Trophoblast cell (in vitro differentiated cells and primary cell): ENCODE measurements at places on chromosomes 13 and 19.

- H3K27ac ChIP-seq = no peak overlapping the region
- H3K36me3 ChIP-seq = no peaks in the 10 kb centered on the region
- DNase-seq = no peak
- no peak overlapping the region for H3K4me3 ChIP-seq
- H3K27me3 ChIP-seq = no peaks in the 10 kb centered on the region
Measured at GRCh38 chr13:93316841-93317240, 90.2 kb downstream of the GPC6 start.

DNA sequence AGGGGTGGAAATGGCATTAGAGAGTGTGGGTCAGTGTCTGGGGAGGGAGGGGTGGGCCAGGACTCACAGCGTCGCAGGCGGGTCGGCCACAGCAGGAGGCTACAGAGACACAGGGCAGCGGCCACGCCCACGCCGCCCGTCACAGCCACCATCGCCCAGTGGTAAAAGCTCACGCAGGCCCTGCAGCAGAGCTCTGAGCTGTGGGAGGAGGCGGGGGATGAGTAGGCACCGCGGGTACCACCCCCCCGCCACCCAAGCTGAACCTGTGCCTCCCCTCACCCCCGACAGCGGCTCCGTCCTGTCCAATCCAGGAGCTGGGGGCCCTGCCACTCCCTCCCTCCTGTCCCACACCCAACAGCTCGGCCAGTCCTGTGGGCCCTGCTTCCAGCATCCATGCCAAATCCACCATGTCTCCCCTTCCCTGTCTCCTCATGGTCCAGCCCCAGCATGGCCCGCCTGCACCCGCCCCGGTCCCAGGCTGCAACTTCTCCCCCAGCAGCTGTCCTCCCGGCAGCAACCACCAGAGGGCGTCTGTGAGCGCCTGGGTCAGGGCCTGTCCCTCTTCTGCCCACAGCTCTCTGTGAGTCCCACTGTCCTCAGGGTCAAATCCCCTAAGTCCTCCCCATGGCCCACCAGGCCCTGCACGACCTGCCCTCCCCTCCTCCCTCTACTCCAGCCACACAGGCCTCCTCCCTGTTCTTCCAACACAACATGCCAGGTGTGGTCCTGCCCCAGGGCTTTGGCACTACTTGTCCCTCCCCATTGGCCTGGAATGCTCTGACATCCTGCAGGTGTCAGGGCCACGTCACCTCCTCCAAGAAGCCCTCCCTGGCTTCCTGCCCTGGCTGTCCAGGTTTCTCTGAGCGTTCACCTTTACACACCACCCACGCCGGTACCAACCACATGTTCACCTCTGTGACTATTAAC is 6.0 kb downstream of the TEKTIP1 start:
- H3K27me3 ChIP-seq = no peaks in the 10 kb centered on the region
- peak; percentile 75 for DNase-seq
- H3K4me3 ChIP-seq = no peak overlapping the region
- no peaks in the 10 kb centered on the region for H3K4me1 ChIP-seq
- peaks cover 71% of the 10 kb centered on the region for H3K36me3 ChIP-seq
- no peak overlapping the region for H3K27ac ChIP-seq

DNA sequence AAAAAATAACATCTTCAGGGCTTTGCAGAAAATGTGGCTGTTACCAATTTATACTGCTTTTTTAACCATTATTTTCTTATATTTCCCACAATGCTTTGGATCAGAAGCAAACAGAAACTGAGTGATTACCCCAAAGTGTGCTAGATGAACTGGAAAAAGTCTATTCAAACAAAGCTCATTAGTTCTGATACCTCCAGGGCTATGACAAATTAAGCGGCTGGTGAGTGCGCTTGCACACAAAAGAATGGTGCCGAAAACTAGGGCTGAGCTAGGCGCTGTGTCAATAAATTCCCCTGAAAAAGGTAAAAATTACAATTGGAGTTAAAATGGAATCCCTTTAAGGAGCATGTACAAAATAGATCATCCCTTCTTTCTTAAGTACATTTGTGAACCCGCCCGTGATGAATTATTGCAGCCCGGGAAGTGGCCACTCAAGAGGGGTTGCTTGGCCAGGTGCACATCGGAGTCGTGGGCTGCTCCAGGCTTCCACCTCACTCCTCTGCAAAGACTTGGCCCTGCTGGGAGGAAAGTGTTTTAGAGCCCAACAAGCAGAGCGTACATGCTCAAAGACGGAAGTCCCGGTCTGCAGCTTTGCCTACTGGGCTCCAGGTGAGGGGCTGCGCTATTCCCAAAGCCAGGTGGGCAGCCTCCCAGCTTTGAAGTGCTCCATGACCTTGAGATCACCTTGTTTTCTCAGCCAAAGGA is 164.0 kb upstream of the ZNF507 start:
- no peaks in the 10 kb centered on the region for H3K27me3 ChIP-seq
- no peak for DNase-seq
- no peaks in the 10 kb centered on the region for H3K4me1 ChIP-seq
- no peaks in the 10 kb centered on the region for H3K36me3 ChIP-seq
- H3K4me3 ChIP-seq = no peak overlapping the region

DNA sequence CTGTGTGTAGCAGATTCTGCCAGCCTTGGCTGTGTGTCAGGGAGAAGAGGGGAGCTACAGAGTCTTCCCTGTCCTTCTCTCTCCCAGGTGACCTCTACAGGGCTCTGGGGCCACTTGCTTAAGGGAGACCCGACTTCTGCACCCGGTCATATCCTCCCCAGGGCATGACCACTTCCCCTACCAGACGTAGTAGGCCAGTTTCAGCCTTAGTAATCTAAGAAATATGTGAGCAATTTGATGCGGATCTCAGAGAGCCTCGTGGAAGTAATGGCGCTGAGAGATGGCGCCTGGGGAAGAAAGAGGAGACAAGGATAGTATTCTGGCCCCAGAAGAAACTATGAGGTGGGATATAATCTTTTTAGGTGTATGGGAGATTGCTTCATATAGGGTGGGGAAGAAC is 41.9 kb downstream of the NFIX start:
- no peak overlapping the region for H3K27ac ChIP-seq
- H3K4me1 ChIP-seq = peaks cover 10% of the 10 kb centered on the region
- peaks cover 43% of the 10 kb centered on the region for H3K27me3 ChIP-seq
- H3K4me3 ChIP-seq = no peak overlapping the region

- H3K27me3 ChIP-seq = no peaks in the 10 kb centered on the region
- H3K27ac ChIP-seq = no peak overlapping the region
- H3K4me3 ChIP-seq = no peak overlapping the region
Measured at GRCh38 chr19:5127717-5128116, 158.8 kb downstream of the KDM4B start.

- DNase-seq = no peak
- H3K4me3 ChIP-seq = no peak overlapping the region
- no peak overlapping the region for H3K27ac ChIP-seq
Measured at GRCh38 chr19:45130888-45131615, 29.7 kb downstream of the NKPD1 start.

DNA sequence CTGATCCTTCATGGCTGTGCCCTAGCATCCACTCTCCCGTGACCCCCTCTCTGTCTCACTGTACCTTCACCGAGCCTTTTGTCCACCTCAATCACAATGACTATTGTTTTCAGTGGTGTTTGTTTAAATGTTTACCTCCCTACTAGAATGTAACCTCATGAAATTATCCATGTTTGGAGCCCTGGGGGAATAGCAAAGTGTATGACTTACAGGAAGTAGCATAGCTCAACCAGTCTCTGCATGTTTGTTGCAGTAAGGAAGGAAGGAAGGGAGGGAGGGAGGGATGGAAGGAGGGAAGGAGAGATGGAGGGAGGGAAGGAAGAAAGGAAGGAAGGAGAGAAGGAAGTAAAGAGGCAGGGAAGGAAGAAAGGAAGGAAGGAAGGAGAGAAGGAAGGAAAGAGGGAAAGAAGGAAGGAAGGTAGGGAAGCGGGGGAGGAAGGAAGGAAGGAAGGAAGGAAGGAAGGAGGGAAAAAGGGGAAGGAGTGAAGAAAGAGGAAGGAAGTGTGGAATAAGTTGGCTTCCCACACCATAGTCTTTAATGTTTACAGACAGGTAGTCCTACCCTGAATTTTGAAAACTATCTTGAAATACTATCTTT is 421.4 kb downstream of the COG6 start:
- H3K4me1 ChIP-seq = no peaks in the 10 kb centered on the region
- H3K36me3 ChIP-seq = no peaks in the 10 kb centered on the region
- H3K27ac ChIP-seq = no peak overlapping the region
- no peak overlapping the region for H3K4me3 ChIP-seq
- H3K27me3 ChIP-seq = no peaks in the 10 kb centered on the region

DNA sequence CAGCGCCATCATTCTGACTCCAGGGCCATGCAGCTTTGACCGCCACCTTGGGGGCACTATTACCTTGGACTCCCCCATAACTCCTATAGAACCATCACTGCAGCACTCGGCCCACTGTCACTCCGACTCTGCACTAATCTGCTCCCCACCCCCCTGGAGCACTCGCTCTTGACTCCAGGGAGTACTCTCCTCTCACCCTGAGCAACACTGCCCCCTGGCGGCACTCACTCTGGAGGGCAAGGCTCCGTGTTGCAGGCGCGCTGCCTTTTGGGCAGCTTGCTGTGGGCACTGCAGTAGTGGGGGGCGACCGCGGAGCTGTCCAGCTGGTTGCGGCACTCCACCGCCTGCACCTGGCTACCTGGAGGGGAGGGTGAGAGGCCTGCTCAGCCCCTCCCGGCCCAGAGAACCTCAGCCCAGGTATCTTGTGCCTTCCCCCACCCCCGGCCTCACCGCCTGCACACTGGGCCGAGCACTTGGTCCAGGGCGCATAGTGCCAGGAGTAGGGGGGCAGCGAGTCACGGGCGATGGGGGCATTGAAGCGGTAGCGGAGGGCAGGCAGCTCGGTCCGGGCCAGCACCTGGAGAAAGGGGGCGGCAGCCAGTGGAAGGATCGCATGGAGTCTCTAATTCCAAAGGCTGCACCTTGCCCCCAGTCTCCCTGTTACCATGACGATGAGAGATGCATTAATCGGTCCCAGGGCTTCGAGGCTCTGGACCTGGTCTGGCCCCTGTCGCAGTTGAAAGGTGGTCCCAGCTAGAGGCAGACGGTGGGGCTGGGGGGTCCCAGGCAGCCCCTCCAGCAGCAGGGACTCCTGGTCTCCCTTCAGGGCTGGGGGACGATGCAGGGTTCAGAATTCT is 8.9 kb upstream of the MYO1F start:
- peaks cover 2% of the 10 kb centered on the region for H3K27me3 ChIP-seq
- H3K27ac ChIP-seq = no peak overlapping the region

DNA sequence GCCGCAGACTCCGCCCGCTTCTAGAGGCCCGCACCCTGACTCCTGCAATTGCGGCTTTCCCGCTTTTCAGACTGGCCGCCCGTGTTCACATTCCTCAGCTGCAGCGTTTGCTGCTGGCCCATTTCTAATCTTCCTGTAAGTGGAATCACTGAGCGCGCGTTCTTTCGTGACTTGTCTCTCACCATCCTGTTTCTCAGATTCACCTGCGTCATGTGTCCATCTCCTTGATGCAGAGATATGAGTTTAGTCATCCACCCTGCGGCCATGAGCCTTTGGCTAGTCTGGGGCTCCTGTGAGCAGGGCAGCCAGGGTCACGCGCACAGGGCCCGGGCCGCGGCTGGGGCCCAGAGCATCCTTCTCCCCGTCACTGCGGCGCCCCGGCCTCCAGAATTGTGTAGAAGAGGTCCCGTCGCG is 110.0 kb downstream of the CRYL1 start:
- peak overlapping the region; percentile 1 for H3K4me3 ChIP-seq
- H3K27ac ChIP-seq = peak overlapping the region; percentile 51
- H3K27me3 ChIP-seq = no peaks in the 10 kb centered on the region
- peaks cover 45% of the 10 kb centered on the region for H3K4me1 ChIP-seq

DNA sequence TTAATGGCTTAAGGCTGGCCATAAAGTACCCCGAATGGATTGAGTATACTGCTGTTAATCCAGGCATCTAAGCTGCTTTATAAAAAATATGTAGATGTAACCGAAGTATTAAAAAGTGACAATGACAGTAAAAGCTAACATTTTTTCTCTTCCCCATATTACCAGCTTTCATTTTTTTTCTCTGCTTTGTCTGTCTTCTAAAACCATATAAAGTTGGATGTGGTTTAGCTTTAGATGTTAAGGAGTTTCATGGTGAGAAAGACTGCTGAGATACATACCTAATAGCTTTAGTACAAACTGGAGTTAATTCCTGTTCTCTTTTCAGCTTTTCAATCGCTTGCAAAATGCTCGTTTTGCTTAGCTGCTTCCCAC is 838 bp downstream of the AKAP11 start:
- H3K36me3 ChIP-seq = no peaks in the 10 kb centered on the region
- no peaks in the 10 kb centered on the region for H3K27me3 ChIP-seq
- no peak for DNase-seq
- no peak overlapping the region for H3K4me3 ChIP-seq
- no peak overlapping the region for H3K27ac ChIP-seq
- peaks cover 3% of the 10 kb centered on the region for H3K4me1 ChIP-seq

DNA sequence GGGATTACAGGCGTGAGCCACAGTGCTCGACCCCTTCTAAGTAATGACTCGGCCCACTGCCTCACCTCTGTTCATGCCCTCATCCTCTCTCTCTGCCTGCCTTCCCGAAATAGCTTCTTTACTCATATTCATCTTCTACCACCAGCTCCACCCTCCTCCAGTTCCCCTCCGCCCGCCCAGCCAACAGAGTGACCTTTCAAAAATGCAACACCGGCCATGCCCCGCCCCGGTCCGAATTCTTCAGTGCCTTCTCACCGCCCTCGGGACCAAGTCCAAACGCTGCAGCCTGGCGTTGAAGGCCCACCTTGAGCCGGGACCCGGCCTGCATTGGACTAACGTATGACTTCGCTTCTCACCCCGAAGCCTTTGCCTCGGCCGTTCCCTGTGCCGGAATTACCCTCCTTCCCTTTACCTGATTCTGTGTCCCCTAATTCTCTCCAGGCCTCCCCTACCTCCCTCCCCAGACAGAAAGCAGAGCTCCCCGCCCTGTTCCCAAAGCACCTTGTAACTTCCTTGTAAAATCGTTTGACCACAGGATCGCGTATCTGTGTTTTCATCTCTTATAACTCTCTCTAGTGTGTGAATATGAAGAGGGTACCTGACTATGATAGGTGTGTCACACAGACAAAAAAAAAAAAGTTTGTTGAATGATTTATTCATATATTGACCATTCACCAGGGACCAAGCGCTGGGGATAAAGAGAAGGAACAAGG is 8.1 kb upstream of the MUC16 start:
- peaks cover 2% of the 10 kb centered on the region for H3K4me1 ChIP-seq
- DNase-seq = peak; percentile 92
- no peak overlapping the region for H3K27ac ChIP-seq
- H3K4me3 ChIP-seq = no peak overlapping the region
- no peaks in the 10 kb centered on the region for H3K27me3 ChIP-seq
- no peaks in the 10 kb centered on the region for H3K36me3 ChIP-seq
